ENCODE measurements at places on chromosomes 6 and 20.

GRCh38 chr20:43699941-43700565 lies 26.7 kb downstream of the GTSF1L start:
- DNase-seq: no peak

GRCh38 chr6:24798740-24799540 lies at the start of gene ARMH2:
TSS of gene ARMH2 (minus strand) at chr6:24798917. CDS start at chr6:24798857, 60 bp downstream.
- DNase-seq: no peak

- no peak for DNase-seq
Measured at GRCh38 chr6:164563924-164564323, 745.5 kb downstream of the C6orf118 start.

DNA sequence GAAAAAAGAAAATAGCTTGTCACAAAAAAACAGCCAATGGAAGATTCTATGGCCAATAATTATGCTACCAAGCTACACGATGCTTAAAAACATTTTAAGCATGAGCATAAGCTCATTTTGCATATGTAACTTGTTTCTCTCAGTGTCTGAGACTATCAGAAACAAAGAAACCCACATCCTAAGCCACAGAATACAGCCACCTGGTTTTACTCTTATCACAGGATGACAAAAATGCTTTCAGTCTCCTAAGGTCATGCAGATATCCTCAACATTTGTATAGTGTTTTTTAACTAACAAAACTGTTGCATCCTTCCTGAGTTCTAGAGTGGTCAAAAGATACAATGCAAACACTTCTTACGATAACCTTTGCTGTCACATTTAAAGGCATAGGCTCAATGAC lies 172.1 kb upstream of the RUNX2 start:
- no peak for DNase-seq

DNA sequence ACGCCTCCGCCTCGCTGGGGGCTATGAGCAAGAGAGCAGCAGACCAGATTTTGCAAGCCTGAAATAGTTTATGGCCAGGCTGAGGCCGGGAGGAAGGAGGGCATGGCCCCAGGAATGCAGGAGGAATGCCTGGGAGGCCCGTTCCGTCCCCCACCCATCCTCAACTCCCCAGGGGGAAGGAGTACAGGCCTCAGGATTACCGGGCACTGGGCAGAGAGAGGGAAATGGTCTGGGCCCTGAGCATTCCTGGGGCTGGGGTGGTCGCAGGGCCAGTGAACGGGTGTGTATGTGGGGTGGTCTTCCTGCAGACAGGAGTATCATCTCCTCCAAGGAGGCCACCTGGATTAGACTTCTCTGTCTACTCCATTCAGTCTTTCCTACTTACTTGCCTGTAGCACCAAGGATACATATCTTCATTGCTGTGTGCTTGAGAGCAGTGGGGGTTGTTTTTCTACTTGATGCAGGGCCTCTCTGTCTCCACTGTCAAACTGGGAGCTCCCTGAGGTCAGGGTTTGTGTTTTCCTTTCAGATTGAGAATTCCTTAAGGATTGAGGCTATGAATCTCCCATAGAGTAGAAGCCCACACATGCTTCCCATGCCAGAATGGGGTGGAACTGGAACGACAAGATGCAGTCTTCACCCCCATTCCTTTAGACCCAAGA lies 81.3 kb downstream of the VEGFA start:
- peak; percentile 18 for DNase-seq

DNA sequence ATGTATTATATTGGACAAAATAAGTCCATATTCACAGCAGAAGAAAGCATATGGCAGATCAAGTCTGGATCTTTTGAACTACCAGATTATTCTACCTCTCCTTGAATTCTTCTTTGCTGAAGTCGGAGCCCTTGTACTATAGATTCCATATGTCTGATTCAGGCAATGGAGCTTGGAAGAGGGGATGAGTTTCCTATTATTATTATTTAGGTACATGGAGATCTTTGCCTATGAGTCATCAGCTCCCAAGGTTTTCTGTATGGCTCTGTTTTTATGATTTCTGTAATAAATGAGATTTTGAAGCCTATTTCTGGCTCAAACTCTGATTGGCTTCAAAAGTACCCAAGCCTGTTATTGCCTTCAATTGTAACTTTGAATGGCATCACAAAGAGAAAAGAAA lies 72.0 kb downstream of the OPRM1 start:
- no peak for DNase-seq

DNA sequence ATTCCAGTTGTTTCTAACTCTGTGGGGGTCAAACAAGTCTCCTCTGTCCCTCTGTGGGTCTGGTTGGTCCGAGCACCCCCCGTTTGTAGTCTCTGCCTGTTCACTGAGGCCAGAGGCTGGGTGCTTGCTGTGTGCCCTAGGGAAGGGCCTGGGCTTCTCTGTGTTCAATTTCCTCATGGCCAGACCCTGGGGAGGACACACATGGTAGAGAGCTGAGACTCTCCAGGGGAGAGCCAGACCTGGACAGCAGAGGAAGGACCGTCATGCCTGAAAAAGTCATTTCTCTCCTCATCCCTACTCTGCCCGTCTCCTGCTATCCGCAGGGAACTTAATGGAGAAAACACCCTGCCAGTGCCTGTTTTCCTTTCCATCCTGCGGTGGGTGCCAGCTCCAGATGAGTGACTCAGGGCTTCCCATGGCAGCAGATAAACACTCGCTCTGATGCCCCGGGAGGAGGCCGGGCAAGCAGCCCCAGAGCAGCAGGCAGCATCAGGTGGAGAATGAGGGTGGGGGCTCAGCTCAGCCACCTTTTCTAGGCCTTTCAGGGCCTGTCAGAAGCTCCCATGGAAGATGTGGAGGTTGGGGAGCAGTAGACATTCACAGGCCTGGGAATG lies 51.9 kb downstream of the SNAI1 start:
- no peak for DNase-seq

GRCh38 chr6:149273318-149273717 lies 44.2 kb upstream of the TAB2 start:
- DNase-seq: no peak

DNA sequence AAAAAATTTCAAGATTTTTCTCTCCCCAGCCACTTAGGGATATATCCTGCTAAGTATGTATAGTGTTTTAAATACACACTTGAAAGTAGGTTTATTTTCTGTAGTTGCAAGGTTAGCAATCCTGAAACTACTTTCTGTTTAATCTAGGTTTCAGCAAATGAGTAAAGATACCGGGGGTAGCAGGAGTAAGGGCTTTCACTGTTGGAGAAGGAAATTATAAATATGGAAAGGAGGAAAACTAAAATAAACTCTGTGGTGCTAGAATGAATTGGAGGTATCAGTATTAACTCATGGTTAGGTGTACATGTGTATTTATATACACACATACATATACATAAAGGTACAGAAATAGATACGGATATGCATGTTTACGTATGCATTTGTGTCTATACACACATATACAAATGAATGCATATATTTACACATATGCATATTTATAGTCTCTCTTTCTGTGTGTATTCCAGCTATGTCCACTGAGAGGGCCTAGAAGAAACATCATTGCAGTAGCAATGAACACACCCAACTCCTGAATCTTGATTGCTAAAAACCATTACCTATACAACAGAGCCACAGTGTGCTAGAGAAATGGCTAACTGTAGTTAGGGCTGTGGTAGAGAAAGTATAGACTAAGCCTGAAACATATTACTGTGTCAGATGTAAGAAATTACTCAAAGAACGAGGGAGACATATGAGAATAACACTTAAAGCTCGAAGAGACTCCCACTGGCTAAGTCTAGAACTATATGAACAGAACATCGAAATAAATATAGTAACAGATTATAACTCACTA lies 95.9 kb upstream of the EMILIN3 start:
- no peak for DNase-seq

- DNase-seq: no peak
Measured at GRCh38 chr6:45818655-45819054, 197.0 kb downstream of the CLIC5 start.

DNA sequence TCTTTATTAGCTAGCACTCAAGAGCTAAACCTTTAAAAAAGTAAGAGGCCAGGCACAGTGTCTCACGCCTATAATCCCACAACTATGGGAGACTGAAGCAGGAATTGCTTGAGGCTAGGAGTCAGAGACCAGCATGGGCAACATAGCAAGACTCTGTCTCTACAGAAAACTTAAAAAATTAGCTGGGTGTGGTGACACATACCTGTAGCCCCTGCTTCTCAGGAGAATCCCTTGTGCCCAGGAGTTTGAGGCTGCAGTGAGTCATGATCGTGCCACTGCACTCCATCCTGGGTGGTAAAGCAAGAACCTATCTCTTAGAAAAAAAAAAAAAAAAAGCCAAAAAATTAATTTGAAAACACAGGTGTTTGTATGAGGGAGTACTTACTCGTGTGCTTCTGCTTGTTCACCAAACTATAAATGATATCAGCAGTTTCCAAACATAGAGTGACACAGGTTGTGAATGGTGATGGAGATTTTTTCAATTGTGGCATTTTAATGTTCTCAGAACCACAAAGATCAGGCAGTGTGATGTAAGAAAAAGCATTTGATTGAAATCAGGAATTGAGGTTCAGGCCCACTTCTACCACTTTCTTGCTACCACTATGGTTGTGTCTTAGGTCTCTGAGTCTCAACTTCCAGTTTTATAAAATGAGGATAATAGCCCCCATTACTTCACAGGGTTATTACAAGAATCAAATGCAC lies 104.9 kb downstream of the FOXO3 start:
- DNase-seq: no peak

DNA sequence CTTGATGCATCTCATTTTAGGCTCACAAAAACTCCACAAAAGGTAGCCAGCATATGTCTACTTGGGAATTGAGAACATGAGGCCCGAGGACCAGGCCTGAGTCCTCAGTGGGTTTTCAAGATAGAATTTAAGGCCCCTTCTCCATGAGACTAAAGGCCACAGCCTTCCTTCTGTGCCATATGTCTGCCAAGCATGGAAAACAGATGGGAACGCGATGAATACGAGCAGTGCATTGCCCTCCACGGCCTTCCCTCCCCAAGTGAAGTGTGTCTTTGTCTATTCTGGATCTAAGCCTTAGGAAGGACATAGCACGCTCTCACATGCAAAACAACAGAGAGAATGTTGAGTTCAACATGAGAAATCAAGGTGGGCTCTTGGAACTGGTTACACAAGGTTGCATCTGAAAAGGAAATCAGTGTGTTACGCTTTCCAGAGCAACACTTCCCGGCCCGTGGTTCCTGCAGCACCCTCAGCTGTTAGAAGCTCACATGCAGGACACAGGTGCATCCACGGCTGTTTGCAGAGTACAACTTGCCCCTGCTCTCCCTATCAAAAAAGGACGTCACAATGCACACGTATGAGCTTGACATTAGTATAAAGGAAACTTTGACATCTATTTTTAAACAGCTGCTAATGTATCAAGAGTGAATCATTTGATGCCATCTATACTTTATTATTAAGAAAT lies 229.9 kb downstream of the NRN1 start:
- no peak for DNase-seq

GRCh38 chr6:119540417-119540816 lies 190.9 kb upstream of the MAN1A1 start:
- DNase-seq: no peak

DNA sequence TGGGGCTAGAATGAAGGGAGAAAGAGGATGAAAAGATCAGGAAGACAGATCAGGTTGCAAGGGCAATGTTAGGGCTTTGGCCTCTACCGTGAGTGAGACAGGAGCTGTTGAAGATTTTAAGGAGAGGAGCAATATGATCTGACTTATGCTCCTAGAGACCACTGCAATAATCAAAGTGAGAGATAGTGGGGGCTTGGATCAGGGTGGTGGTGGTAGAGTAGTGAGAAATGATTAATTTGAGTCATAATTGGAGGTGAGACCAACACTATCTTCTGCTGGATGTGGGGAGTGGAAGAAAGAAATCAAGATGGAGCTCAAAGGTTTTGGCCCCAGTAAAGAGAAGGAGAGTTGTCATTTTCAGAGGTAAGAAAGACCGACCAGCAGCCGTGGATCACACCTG lies 140.7 kb upstream of the TMEM170B start:
- DNase-seq: no peak

- DNase-seq: no peak
Measured at GRCh38 chr6:139146317-139146726, 11.4 kb downstream of the HECA start.

GRCh38 chr20:48921883-48922820 lies 641 bp downstream of the ARFGEF2 start:
- no peak for DNase-seq

DNA sequence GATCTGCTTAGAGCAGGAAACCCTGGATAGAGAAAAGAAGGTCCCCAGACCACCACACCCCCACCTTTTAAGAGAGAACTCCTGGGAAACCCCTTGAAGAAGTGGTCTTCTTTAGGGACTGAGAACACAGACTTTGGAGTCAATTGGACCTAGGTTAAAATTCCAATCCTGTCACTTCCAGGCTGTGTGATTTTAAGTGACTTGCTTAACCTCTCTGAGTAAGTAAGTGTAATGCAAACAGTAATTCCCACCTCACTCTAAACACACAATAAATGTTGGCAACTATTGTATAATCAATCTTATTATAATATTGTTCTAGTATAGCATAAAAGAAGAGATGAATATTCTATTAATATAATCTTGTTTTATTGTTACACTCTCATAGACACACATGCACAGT lies 3.3 kb downstream of the TFEB start:
- DNase-seq: no peak

DNA sequence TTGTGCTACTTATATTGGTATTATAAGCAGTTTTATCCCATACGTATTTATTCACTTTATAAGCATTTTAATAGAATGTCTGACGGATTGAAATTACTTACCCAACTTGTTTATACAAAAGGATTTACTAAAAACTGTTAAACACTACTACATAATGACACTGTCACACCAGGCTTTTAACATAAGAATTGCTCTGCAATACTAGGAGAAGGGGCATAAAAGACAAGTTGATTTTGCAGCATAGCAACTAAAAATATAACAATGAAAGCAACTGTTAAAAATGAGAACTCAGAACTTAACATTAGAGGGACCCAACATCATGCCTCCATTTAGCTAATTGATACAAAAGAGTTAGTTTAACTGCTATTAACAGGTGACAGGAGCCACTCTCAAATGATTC lies 995.3 kb downstream of the PHF3 start:
- DNase-seq: no peak

DNA sequence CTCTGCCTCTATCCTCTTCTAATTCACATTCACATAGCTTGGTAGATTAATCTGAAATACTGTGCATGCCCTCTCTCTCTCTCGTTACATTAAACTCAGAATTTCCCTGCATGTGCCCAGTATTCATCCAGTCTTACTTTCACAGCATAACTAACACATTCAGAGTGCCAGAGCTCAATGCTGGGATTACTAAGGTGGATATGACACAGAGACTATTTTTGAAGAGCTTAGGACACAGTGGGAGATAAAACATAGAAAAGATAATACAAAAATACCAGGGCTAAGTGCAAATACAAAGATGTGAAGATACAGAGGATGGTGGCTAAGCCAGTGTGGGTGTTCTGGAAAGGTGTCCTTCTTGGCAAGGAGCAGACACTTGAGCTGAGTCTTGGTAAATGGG lies 6.3 kb downstream of the SYNE1 start:
- DNase-seq: no peak

- DNase-seq: no peak
Measured at GRCh38 chr6:88360203-88360797, 194.2 kb upstream of the CNR1 start.

Data from smooth muscle cell of the brain vasculature (primary cell).